ENCODE measurements at places on chromosomes 3 and 15.

- DNase-seq, result no peak
These were observed 343.2 kb downstream of the UNC13C start for GRCh38 chr15:54321426-54321825.

DNA sequence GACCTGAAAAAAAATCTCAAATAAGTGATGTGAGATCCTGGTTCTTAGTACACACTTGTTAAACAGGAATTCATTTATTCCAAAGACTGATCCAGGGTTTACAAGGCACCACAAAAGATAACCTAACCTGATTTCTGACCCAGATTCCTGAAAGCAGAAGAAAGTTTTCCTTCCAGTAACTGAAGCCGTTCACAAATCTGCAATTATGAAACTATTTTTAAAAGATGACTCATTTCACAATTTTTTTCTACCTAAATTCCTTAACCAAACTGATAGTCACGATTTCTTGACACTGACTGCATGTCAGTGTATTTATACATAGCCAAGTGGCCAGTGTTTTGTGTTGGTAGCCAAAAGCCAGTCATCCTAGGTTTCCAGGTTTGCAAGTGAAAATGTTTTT, 17.1 kb downstream of the SLC9A9 start:
- peak; percentile 60 for DNase-seq

DNA sequence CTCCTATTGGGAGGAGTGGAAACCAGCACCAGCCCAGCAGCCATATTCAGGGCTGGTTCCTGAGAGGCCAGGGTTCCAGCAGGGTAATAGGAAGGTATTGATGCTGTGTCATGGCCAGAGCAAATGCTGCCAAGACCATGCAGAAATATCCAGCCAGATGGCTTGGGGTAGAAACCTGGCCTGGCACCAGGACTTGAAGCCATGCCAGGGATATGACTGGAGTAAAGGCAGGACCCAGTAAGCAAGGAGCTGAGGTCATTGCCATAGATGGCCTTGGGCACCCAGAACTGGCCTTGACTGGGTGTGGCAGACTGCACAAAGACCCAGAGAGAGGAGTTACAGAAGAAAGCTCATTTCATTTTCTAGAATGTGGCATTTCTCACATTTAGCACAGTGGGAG, 257.6 kb upstream of the GOLGA6L4 start:
- no peak for DNase-seq

DNA sequence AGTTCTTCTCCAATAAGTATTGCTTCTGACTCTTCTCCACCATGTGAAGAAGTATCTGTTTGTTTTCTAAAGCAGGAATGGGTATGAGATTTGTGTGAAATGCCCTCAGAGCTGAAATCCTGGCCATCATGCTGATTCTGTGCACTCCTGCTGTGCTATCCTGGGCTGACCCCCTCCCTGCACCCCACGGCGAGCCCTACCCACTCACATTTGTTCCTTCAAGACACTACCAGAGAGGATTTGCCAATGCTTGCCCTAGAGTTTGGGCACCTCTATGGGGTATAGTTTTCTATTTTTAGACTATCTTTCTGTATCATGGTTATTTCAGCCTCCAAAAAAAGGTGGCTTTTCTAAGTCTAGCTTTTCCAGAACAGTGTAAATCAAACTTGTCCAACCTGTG, 18.5 kb downstream of the TXNRD3 start:
- DNase-seq, result no peak

- DNase-seq, result no peak
These were observed 64.8 kb downstream of the ARIH1 start for GRCh38 chr15:72538931-72539330.

GRCh38 chr3:84904816-84905555, 53.8 kb upstream of the CADM2 start:
- DNase-seq, result no peak

DNA sequence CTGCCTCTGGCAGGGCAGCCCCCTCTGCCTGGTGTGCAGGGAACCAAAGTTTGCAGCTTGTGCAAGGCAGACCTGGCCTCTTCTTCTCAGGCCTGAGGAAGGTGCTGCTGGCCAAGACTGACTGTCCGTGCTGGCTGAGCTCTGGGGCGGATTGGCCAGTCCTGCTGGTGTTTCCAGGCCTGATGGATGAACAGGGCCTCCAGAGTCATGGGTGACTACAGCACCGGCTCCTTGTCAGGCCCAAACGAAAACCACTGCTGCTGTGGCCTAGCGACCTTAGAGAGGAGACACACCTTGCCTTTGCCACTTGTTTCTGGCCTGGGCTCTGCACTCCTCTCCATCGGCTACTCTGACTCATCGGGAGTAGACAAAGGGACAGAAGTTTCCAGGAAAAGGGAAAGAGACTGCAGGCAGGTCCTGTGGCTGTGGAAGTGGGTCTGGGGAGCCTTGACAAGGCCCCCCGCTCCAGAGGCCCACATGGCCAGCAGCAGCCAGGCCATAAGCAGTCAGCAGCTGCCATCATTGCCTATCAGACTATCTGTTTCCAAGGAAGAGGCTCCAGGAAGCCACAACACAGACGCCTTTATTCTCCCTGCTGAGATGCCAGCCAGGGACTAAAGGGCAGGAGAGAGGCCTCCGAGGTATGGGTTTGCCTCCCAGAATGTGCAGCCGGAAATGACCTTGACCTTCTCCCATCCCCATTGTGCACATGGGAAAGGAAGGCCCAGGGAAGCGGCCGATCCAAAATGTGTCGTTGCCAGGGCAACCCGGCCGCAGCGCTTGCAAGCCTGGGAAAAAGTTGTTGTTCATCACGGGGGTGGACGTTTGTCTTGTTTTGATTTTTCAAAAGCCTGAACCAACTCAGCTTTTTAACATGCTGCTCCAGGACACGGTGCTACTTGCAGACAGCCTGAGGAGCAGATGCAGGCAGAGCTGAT, 160.5 kb downstream of the CHSY1 start:
- DNase-seq, result peak; percentile 88

- no peak for DNase-seq
These were observed 4.6 kb downstream of the GLCE start for GRCh38 chr15:69164807-69165636.

DNA sequence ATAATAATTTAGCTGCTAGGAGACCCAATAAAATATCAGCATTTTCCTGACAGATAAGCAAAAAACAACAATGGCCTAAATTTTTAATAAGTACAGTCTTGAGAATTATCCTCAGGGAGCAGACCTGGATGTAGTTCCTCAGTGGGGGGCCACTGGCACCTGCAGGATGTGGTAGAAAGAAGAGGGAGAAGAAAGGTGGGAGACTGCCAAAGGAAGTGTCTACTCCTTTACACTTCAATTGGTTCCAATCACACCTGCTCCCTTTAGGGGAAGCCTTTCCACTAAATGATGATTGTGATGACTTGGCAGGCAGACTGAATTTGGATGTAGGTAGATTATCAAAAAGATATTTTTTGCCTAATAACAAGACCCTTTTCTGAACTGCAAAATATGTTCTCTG, 353.0 kb upstream of the SATB1 start:
- DNase-seq, result no peak

DNA sequence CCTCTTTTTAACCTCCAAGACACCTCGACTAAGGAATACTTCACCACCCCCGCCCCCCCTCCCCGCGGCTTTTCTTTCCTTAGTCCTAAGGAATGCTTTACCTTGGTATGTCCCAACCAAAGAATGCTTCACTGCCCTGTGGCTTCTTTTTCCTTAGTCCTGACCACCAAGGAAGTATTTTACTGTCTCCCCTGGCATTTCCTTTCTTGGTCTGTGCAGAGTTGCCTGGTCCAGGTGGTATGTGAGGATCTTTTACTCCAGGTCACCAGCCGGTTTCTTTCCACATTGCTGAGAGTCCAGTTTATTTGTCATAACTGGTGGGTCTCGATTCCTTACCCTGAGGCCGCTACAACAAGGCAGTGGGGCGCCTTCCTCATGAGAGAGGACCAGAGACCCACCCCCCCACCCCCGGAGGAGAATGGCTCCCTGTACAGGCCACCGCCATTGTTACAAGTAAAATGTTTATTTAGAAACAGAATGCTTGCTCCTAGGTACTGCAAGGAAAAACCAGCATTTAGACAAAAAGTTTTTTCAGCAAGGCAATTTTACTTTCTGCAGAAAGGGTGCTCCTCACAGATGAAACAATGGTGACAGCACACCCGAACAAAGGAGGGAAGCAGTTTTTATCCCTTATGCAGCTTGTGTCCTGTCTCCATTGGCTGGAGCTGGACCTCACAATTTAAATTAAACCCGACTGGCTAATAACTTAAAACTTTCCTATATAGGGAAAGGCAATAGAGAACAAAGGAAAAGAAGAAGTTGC, 23.1 kb upstream of the MTHFS start:
- DNase-seq, result no peak

DNA sequence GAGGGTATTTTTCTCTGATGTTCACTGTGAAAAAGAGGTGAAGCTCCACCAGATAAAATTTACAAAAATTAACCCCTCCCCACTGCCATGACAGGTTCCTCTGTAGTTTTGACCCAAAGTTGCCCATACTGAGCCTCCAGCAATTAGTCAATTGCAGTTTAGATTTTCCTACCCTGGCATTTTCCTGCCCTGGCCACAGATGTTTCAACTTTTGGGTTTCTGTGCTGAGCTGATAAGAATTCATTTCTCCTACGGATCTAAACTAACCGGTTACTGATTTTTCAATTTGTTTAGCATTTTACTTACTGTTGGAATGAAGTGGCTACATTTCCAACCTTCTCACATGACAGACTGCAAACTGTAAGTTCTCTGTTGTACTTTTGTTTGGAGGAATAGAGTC, 1346.1 kb upstream of the EPHA6 start:
- DNase-seq, result no peak

DNA sequence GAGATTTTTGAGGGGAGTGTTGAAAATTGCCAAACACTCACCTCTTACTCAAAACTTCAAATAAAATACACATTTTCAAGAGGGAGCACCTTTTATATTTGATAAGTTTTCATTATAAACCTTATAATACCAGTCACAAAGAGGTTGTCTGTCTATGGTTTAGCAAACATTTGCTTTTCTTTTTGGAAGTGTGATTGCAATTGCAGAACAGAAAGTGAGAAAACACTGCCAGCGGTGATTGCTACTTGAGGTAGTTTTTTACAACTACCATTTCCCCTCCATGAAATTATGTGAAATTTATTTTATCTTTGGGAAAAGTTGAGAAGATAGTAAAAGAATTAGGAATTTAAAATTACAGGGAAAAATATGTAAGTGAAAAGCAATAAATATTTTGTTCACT, 20.1 kb downstream of the DIPK2A start:
- no peak for DNase-seq

DNA sequence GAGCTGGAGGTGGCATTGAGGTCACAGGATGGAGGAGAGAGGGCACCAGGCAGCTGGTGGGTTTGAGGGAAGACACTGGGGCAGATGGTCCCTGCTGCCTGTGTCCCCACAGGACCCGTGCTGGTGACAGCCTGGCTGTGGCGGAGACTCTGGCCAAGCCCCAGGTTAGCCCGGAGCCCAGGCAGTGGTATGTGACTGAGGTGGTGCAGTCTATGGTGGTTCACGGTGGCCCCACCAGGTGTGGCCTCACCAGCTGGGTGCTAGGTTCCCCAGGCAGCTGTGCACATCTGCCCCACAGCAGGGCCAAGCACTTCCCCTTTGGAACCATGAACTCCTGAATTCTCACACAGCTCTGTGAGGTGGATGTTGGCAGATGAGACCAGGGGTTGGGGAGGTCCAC, 15.4 kb downstream of the PLXNA1 start:
- no peak for DNase-seq

GRCh38 chr3:170584585-170585007, 1.3 kb downstream of the SLC7A14 start:
- DNase-seq, result peak; percentile 74

All from choroid plexus epithelial cell (primary cell).